ENCODE measurements at places on chromosomes 1 and 21.

- peak within 1 kb of the TSS; percentile 66 for H3K27ac ChIP-seq
- H3K27me3 ChIP-seq = no peaks in the 10 kb centered on the region
- no peak for DNase-seq
- H3K4me3 ChIP-seq = peak within 1 kb of the TSS; percentile 80
- no peaks in the 10 kb centered on the region for H3K36me3 ChIP-seq
- peaks cover 26% of the 10 kb centered on the region for H3K4me1 ChIP-seq
These were observed at the start of gene CTSK for GRCh38 chr1:150808121-150808520. TSS of gene CTSK (minus strand) at chr1:150808260. CDS start at chr1:150806805, 1,455 bp downstream.

GRCh38 chr1:18282851-18283600 is 175.4 kb downstream of the IGSF21 start:
- DNase-seq = no peak
- H3K27ac ChIP-seq = no peak overlapping the region
- peaks cover 12% of the 10 kb centered on the region for H3K4me1 ChIP-seq
- no peaks in the 10 kb centered on the region for H3K36me3 ChIP-seq
- H3K27me3 ChIP-seq = peaks cover 47% of the 10 kb centered on the region

DNA sequence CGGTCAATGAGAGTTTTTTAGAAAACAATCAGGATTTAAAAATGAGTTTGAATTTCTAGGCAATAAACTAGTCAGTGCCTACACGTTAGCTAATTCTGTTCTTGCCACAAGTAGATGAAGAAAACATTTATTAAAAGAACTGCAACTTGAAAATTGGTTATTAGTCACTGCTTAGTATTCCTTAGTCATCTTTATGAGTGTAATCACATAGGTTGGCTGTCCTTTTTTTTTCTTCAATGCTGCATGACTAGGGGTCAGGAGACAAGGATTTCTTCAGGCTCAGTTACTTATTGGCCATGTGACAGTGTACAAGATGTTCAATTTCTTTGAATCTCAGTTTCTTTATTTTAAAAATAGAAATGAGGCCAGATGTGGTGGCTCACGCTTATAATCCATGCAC is 17.1 kb downstream of the SOAT1 start:
- H3K27me3 ChIP-seq = no peaks in the 10 kb centered on the region
- H3K27ac ChIP-seq = no peak overlapping the region
- no peaks in the 10 kb centered on the region for H3K4me1 ChIP-seq
- no peak for DNase-seq

GRCh38 chr1:67431869-67432578 is 1.8 kb upstream of the SERBP1 start:
- H3K4me3 ChIP-seq = peak overlapping the region; percentile 83
- H3K4me1 ChIP-seq = peaks cover 28% of the 10 kb centered on the region
- no peaks in the 10 kb centered on the region for H3K27me3 ChIP-seq
- H3K36me3 ChIP-seq = peaks cover 8% of the 10 kb centered on the region
- DNase-seq = no peak
- peak overlapping the region; percentile 86 for H3K27ac ChIP-seq

DNA sequence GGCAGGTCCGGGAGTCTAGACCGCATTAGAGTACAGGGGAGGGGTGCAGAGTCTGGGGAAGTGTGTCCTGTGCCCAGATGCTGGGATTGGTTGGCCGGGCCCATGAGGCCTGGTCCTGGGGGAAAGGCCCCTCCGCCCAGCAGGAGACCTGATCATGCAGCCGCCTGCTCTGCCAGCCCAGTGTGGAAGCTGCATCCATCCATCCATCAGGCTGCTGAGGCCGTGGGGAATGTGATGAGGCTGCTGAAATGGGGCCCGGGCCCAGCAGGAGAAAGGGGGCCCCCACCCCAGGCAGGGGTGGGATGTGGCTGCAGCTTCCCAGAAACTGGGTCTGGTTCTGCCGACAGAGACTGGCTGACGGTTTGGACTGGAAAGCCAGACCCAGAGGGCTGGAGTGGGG is 37.2 kb downstream of the EPHA2 start:
- DNase-seq = no peak
- H3K4me3 ChIP-seq = no peak overlapping the region
- peak overlapping the region; percentile 47 for H3K27ac ChIP-seq

- no peaks in the 10 kb centered on the region for H3K27me3 ChIP-seq
- H3K36me3 ChIP-seq = no peaks in the 10 kb centered on the region
- peaks cover 12% of the 10 kb centered on the region for H3K4me1 ChIP-seq
- no peak for DNase-seq
- no peak overlapping the region for H3K4me3 ChIP-seq
These were observed 10.3 kb upstream of the TTF2 start for GRCh38 chr1:117049857-117050256.

DNA sequence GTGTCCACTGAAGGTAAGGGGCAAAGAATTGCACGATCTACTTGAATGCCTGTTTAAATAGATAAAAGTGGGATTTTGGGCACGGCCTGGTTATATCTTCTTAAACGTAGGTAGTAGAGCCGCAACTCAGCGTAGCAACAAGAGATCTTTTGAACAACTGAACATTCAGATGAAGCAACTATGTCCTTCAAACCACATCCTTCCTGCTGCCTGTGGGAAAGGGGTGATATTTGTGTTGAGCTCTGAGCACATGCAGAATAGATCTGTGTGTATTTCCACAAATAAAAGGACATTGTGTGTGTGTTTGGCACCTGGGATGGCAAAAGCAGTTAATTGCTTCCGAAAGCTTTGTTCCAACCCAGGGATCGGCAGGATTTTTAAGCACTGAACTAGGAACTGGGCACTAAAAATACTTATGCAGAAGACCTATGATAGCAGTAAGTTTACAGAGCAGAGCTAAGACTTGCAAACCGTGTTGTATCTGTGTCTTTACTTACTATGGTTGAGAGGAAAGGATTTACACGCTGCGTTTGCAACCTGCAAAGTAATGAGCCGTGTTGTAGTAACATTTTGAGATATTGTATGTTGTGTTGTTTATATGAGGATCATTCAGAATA is 333.4 kb downstream of the CHRM3 start:
- H3K36me3 ChIP-seq = no peaks in the 10 kb centered on the region
- no peak overlapping the region for H3K4me3 ChIP-seq
- no peaks in the 10 kb centered on the region for H3K4me1 ChIP-seq
- H3K27me3 ChIP-seq = peaks cover 36% of the 10 kb centered on the region

DNA sequence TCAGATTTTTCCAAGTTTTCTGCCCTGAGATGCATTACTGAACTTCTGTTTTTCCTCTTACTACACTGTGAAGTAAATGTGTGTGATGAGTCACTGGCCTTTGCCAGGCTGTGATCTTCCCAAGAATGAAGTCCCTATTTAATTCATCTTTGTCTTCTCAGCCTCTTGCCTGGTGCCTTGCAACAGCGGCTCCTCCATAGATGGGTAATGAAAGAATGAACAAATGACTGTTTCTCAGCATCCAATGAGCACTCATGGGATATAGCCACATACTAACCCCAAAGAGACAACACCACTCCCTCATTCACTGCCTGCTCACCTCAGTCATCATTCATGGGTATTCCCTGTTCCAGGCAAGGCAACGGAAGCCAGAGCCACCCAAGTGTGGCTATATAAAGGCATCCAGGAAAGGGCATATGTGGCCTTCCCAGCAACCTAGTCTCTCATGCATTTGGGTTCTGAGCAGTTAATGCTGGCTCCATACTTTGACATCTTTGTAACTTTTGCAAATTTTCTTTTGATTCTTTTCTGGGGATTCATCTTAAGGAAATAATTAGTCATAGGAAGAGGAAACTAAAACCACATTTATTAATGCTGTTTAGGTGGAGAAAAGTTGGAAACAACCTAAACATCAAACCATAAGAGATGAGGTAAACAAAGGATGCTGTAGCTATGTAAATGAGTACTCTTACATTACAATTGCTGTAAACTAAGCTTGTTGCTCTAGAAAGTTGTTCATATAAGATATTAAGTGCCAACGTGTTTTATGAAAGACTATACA is 71.9 kb downstream of the HIVEP3 start:
- H3K4me3 ChIP-seq = no peak overlapping the region
- no peak overlapping the region for H3K27ac ChIP-seq
- H3K27me3 ChIP-seq = peaks cover 11% of the 10 kb centered on the region

Measured in type B pancreatic cell (in vitro differentiated cells).